ENCODE measurements at places on chromosomes 13 and 19.

DNA sequence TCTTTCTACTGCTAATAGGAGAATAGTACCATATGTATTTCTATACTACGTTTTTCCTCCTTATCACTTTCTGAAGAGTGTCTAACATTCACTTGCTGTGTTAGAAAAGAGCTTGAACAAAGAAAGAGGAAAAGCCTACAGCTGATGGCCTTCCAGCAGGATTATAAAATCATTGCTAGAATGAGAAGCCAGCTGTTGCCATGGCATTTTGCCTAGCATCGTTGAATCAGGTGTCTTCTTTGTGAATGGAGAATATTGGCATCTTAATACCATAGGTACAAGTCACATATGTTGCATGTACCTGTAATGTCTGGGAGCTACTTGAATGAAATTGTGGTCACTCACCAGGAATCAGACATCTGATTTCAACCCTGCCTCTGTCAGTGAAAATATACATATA, 1174.9 kb downstream of the PCDH17 start:
- no peak for DNase-seq

GRCh38 chr13:28751175-28751960, 32.6 kb upstream of the SLC46A3 start:
- no peak for DNase-seq

GRCh38 chr13:23513455-23513854, 56.8 kb upstream of the TNFRSF19 start:
- DNase-seq = no peak

GRCh38 chr13:33968520-33969507, 150.9 kb downstream of the RFC3 start:
- DNase-seq = no peak

DNA sequence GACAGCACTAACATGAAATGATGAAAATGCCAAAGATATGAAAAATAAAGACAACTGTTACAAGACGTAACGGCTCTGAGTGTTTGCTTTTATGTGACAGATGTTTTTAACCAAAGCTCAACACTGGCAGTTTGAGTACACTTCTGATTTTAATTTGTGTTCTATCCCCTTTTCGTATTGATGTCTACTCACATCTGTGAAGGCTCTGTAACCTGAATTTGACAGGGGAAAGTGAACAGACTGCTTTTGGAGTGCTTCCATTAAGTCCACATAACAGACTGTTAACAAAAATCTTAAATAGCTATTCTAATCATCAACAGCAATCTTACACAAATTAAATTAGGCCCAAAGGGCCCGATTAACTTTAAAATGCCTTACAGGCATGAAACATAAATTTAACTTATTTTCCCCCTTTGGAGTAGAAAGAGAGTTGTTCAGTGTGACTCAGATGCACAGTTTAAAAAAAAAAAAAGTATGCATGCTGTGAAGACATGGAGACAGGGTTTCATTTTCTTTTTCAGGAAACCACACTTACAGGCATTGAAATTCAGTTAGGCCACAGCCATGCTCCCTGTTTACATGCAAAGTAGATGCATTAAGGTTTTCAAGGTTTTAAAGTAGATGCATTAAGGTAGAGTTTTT, 16.3 kb upstream of the RNASEH2B start:
- DNase-seq = peak; percentile 42

DNA sequence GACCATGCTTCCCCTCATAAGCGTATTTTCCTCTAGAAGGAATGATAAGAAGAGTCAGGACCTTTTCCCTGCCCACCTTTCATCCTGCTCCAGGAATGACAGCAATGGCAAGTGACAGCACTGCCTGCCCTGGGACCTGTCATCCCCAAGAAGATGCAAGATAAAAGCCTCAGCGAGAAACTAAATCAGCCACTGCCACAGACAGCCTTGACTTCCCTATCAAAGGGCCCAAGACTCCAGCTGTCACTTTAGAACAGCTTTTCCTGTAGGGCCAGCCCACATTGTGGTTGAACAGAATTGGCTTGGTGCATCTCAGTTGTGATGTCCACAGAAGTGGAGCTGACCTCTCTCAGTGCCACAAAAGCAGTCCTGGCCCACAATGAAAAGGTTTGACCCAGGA, 1.1 kb downstream of the RAB8A start:
- no peak for DNase-seq

GRCh38 chr13:58531614-58532013, 900.1 kb downstream of the PCDH17 start:
- no peak for DNase-seq

GRCh38 chr19:926589-927350, 935 bp downstream of the ARID3A start:
- peak; percentile 77 for DNase-seq

DNA sequence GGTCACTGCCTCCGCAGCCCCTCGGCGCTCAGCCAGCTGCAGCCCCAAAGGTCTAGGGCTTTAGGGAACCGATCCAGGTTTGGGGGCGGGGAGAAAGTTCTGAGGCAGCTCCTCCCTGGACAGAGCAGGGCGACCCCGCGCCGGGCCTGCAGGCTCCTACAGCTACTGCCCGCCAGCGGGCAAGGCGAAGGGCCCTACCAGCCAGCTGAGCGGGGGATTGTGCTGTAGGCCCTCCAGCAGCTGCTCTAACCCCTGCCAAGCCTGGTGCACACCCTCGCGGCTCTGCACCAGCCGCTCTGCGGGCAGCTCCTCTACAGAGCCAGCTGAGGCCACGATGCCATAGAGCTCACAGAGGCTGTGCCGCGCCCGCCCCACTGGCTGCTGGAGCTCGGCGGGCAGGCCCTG, 14.0 kb downstream of the PLIN4 start:
- DNase-seq = no peak

GRCh38 chr13:22837980-22838647, 342.7 kb upstream of the SGCG start:
- DNase-seq = no peak

GRCh38 chr19:12778017-12778904, 2.9 kb upstream of the HOOK2 start:
- DNase-seq = no peak

- DNase-seq = no peak
Measured at GRCh38 chr13:26037302-26037701, 14.5 kb downstream of the SHISA2 start.

Data from CD14-positive monocyte (primary cell).